Activated CD4-positive, alpha-beta T cell treated with anti-CD3 and anti-CD28 coated beads, Interleukin-2, amount 50 U/mL, for 24 hours (primary cell): ENCODE measurements at places on chromosomes 7 and 10.

- no peak for DNase-seq
Measured at GRCh38 chr10:29238523-29239135, 50.2 kb upstream of the LYZL1 start.

DNA sequence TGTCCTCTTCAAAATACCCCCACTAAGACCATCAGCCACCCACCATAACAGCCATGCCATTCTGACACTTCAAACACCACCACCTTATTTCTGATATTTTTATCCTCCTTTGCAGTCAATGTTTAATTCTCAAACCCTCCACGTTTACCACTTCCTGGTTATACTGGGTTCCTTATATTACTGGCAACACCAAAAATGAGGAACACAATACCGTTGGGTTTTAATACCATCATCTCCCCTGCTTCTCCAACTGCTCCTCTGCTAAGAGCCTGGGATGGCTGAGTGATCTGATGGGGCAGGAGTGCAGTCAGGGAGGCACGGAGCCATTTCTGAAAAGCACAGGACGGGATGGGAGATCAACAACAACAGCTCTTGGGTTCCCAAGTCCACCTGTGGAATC lies 140.5 kb downstream of the CHCHD3 start:
- no peak for DNase-seq

DNA sequence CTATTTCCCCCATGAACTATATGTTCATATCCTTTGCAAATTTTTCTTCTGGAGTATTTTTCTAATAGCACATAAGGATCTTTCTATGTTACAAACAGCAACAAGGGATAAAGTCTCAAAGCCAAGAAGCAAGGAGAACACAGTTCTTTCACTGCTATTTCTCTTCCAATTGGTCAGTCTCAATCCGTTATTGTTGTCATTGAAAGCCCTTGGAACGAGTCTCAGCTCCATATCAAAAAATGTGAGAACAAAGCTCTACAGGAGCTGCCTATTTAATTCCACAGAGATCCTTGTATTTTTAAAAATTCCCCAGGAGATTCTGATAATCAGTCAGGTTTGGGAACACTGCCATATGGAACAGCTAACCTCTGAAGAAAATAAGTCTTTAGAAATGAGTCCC lies 15.7 kb downstream of the SLC35B4 start:
- no peak for DNase-seq

DNA sequence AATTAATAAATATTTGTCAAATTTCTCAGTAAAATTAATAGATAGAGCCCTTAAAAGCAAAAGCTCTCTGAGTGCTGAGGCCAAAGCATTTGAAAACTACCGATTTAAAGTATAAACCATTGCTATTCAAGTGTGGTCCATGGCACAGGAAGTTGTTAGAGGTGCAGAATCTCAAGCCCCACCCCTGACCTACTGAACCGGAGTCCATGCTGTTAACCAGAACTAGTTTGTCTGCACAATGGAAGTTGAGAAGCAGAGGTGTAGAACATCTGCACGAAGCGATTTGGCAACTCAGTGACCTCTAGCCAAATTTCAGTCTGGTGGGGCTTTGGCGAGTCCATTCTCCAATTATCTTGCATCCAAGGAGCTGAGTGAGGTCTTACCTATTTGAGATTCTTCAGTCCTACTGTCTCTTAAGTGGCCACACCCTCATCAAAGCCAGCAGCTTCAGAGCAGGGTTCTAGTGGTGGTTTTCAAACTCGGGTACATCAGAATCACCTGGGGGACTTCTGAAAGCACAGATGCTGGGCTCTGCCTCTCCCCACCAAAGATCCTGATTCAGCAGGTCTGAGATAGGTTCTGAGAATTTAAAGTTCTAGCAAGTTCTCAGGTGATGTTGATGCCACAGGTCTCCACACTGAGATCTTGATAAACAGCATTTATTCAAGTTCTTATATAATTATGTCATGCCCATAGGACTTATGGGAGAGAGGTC lies 96.8 kb upstream of the SAMD8 start:
- no peak for DNase-seq
